ENCODE measurements at places on chromosomes 6 and 20.
A peak's percentile ranks its signal among the peaks of the same experiment; 100 is the strongest.

- no peak overlapping the region for H3K27ac ChIP-seq
- H3K36me3 ChIP-seq, result no peaks in the 10 kb centered on the region
- DNase-seq, result no peak
Observed at GRCh38 chr6:16047435-16047990, 81.4 kb upstream of the MYLIP start.

DNA sequence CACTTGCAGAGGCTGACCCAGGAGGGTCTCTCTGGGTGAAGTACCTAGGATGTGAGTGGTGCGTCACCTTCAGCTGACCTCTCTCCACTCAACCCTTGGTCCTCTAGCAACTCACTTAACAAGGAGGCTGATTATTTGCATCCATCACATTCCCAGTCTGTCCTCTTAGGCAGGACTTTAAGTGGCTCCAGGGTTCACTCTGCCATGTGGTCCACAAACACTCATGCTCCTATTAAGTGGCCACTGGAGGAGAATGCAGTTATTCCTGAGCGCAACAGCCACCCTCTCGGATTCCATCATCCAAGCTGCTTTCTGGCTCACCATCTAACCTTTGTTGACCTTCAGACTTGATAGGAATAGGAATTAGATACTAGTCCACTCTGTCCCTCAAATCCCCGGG, 61.1 kb upstream of the SCAF8 start:
- no peaks in the 10 kb centered on the region for H3K4me1 ChIP-seq
- DNase-seq, result no peak
- H3K27me3 ChIP-seq, result no peaks in the 10 kb centered on the region
- H3K27ac ChIP-seq, result no peak overlapping the region
- no peak overlapping the region for H3K4me3 ChIP-seq
- no peaks in the 10 kb centered on the region for H3K36me3 ChIP-seq

DNA sequence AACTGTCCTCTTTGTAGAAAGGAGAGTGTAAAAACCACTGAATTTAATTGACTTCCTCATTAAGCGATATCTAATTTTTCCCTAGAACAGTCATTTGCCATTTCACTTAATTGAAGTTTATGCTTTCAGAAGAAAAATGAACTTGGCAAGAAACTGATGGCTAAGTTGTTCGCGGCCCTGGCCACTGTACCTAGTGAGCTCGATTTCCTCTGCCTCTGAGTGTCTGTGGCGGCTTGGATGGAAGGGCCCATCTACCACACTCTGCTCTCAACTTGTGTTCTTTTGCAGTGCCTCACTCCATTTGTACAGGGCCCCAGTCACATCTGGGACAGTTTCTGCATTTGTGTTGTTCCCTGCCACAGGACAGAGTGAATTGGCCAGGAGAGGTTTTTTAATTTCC, 102.9 kb downstream of the BCAS1 start:
- no peak overlapping the region for H3K27ac ChIP-seq
- H3K27me3 ChIP-seq, result no peaks in the 10 kb centered on the region
- H3K36me3 ChIP-seq, result no peaks in the 10 kb centered on the region
- DNase-seq, result no peak
- peaks cover 10% of the 10 kb centered on the region for H3K4me1 ChIP-seq
- H3K4me3 ChIP-seq, result no peak overlapping the region

- peak; percentile 30 for DNase-seq
- peaks cover 32% of the 10 kb centered on the region for H3K36me3 ChIP-seq
- peak overlapping the region; percentile 83 for H3K4me3 ChIP-seq
Observed at GRCh38 chr20:63519668-63520503, 679 bp upstream of the PPDPF start.

DNA sequence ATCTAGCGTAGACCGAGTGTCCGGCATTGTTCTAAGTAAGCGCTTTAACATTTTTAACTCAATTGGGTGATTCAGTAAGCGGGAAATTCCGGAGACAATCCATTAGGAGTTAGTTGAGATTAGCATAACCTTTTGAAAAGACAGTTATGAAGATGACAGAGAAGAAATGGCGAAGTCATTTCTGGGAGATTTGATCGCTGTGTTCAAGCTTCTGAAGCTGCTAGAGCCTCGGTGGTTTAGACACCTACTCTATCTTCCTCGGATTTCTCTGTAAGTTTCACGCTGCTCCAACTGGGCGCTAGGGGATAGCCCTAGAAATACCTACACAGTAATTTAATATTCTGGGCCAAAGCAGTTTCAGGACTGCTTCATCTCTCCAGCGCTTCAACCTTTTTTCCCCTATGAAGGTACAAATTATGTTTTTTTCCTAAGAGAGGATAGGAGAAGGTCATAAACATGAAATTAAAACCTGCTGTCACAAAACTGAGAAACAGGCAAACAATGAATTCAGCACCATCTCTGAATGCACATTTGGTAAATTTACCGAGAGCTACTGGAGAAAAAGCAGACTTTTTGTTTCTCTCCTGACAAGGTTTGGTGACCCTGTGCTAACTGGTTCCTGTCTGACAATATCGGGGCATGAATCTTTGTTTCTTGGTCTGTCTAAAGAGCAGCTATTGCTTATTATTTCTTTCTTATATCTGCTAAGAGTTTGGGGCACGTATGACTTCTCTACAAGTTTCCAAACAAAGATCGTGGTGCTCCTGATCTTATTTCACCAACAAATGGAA, 22.4 kb downstream of the ZNF311 start:
- peaks cover 33% of the 10 kb centered on the region for H3K4me1 ChIP-seq
- no peaks in the 10 kb centered on the region for H3K27me3 ChIP-seq
- DNase-seq, result peak; percentile 80
- H3K27ac ChIP-seq, result peak overlapping the region; percentile 91
- peaks cover 24% of the 10 kb centered on the region for H3K36me3 ChIP-seq
